NCI-H1417 (cell line): ENCODE measurements at places on chromosomes 11 and 22.

GRCh38 chr11:5534046-5534445 lies 14.3 kb downstream of the OR52H1 start:
- DNase-seq = no peak

DNA sequence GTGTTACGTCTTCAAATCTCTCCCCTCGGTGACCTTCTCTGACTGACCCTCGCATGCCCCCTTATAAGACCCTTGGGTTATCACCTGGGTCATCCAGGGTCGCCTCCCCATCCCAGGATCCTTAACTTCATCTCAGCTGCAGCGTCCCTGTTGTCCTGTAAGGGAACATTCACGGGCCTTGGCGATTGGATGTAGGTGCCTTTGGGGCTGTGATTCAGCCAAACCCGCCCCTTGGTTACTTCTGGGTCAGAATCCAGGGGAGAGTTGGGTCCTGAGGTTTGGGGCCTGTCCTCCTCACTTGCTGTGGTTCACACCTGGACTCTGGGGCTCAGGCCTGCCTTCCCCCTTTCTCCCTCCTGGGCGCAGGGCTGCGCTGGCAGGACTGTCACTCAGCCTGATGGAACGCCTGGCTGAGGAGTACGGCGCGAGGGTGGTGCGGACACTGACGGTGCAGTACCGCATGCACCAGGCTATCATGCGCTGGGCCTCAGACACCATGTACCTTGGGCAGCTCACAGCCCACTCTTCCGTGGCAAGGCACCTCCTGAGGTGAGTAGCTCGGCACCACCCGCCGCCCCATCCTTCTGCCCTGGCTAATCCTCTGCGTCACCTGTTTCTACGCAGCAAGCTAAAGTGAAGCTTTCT lies 29.4 kb downstream of the IGHMBP2 start:
- no peak for DNase-seq

DNA sequence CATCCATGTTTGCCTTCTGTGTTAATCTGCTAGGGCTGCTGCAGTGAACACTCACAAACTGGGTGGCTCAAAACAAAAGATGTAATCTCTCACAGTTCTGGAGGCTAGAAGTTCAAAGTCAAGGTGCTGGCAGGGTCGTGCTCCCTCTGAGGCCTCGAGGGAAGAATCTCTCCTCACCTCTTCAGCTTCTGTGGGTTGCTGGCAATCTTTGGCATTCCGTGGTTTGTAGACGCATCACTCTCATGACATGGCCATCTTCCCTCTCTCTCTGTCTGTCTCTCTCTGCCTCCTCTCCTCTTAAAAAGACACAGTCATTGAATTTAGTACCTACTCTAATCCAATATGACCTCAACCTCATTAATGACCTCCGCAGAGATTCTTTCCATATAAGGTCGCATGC lies 78.8 kb downstream of the TSPAN18 start:
- DNase-seq = no peak

GRCh38 chr22:46241396-46242007 lies 8.6 kb downstream of the CDPF1 start:
- no peak for DNase-seq

DNA sequence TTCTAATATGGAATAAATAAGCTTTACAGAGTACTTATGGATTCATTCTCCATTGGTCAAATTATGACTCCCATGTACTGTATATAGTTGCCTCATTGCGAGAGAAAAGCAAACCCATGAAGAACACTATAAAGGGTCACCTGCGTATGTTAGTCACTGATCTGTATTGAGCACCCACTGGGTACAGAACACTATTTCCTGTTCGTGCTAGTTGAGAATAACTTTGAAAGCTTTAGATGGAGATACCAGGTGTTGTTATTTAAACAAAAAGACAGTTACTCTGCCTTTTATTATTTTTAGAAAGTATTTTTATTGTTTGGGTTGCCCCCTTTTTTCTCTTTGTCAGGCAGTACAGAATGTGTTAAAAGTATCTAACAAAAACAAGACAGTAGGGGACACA lies 79.9 kb downstream of the DEUP1 start:
- DNase-seq = peak; percentile 83

GRCh38 chr22:41998361-41999261 lies at the start of gene WBP2NL:
WBP2NL (plus strand) TSS chr22:41998788; CDS start chr22:41998819, 31 bp downstream.
- DNase-seq = peak; percentile 90
